ENCODE measurements at places on chromosomes 5 and 9. TPM values are rescaled to one million over a fixed set of nuclear protein-coding genes. Genes with fewer than 3 reads are reported as not detected.

Gene FOXI1
- total RNA-seq, result not detected

DNA sequence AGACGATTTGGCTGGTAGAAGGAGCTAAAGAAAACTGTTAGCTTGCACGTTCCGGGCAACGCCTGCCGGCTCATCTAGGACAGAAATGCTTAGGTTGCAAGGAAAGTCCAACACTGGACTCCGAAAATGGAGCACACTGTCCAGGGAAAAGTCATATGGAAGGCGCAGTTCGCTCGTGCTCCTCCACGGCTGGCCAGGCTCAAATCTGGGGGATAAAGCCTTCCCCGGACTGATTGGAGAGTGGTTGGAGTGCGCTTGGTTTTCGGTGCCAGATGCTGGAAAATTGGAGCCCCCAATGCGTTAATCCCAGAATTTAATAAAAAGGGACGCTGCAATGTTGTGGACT is 955 bp downstream of the CDH6 start:
- H3K27me3 ChIP-seq, result no peaks in the 10 kb centered on the region
- no peak for DNase-seq
- H3K4me3 ChIP-seq, result peak overlapping the region; percentile 93

GRCh38 chr5:905139-905642 is 12.5 kb downstream of the TRIP13 start:
- no peaks in the 10 kb centered on the region for H3K27me3 ChIP-seq
- H3K4me1 ChIP-seq, result no peaks in the 10 kb centered on the region
- no peak overlapping the region for H3K27ac ChIP-seq
- DNase-seq, result peak; percentile 44
- no peak overlapping the region for H3K4me3 ChIP-seq

Gene PCDHGB1
- total RNA-seq, result 1.4 TPM

Gene EMB
- total RNA-seq, result 3.7 TPM

Gene CYSRT1
- 1.5 TPM for total RNA-seq

DNA sequence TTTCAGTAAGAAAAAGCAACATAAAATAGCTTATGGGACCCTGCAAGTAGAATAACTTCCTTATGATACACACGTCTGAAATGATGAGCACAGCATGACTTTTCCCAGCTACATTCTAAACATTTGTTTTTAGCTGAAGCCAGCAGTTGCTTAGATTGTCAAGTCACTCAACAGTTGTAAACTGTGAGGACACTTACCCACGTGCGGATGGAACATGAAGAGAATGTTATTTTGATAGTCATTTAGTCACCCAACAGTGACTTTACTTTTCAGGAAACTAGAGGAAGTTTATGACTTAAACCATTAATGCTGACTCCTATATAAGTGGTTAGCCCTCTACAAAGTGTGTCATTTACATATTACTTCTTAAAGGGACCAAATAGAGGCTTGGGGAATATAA is 3.0 kb downstream of the HACD4 start:
- H3K4me3 ChIP-seq, result no peak overlapping the region
- no peaks in the 10 kb centered on the region for H3K36me3 ChIP-seq
- peak overlapping the region; percentile 20 for H3K27ac ChIP-seq

Gene AMBP
- total RNA-seq, result not detected

Gene ZNF454
- total RNA-seq, result 1.6 TPM

- H3K4me1 ChIP-seq, result no peaks in the 10 kb centered on the region
- no peaks in the 10 kb centered on the region for H3K36me3 ChIP-seq
- H3K27me3 ChIP-seq, result peaks cover 8% of the 10 kb centered on the region
- no peak for DNase-seq
- no peak overlapping the region for H3K27ac ChIP-seq
These were observed 40.6 kb upstream of the DMRTA1 start for GRCh38 chr9:22405869-22406659.

- no peak for DNase-seq
- H3K27me3 ChIP-seq, result no peaks in the 10 kb centered on the region
- no peak overlapping the region for H3K27ac ChIP-seq
- H3K36me3 ChIP-seq, result no peaks in the 10 kb centered on the region
- H3K4me1 ChIP-seq, result peaks cover 9% of the 10 kb centered on the region
- no peak overlapping the region for H3K4me3 ChIP-seq
These were observed 92.8 kb downstream of the SNX18 start for GRCh38 chr5:54610197-54610944.

GRCh38 chr5:137995077-137995748 is 37.7 kb downstream of the FAM13B start:
- no peak overlapping the region for H3K4me3 ChIP-seq
- peaks cover 19% of the 10 kb centered on the region for H3K36me3 ChIP-seq
- H3K4me1 ChIP-seq, result peaks cover 47% of the 10 kb centered on the region
- H3K27ac ChIP-seq, result peak overlapping the region; percentile 76

- peaks cover 9% of the 10 kb centered on the region for H3K4me1 ChIP-seq
- no peak overlapping the region for H3K27ac ChIP-seq
- H3K4me3 ChIP-seq, result no peak overlapping the region
- no peaks in the 10 kb centered on the region for H3K27me3 ChIP-seq
These were observed 148.1 kb downstream of the ACTBL2 start for GRCh38 chr5:57334475-57334874.

Gene GABRA1
- total RNA-seq, result not detected

GRCh38 chr5:132530946-132531345 is 12.4 kb downstream of the IL5 start:
- H3K27ac ChIP-seq, result no peak overlapping the region
- H3K4me3 ChIP-seq, result no peak overlapping the region
- H3K4me1 ChIP-seq, result peaks cover 1% of the 10 kb centered on the region
- H3K27me3 ChIP-seq, result peaks cover 51% of the 10 kb centered on the region
- no peak for DNase-seq

All from osteocyte (in vitro differentiated cells).